ENCODE measurements at places on chromosomes 5 and 9. TPM values are rescaled to one million over a fixed set of nuclear protein-coding genes. Genes with fewer than 3 reads are reported as not detected.

FAXDC2 gene
- 27.6 TPM for total RNA-seq

STPG3 gene
- total RNA-seq = not detected

PCA3 gene
- total RNA-seq = under 0.01 TPM

SLC6A18 gene
- not detected for total RNA-seq

NSD1 gene
- total RNA-seq = 40.5 TPM

TJP2 gene
- 101 TPM for total RNA-seq

ANKRD34B gene
- not detected for total RNA-seq

NEUROG1 gene
- not detected for total RNA-seq

UNC5A gene
- not detected for total RNA-seq

ABO gene
- total RNA-seq = 0.33 TPM

WHRN gene
- 8.1 TPM for total RNA-seq

ANKRD31 gene
- 0.11 TPM for total RNA-seq

ADAMTS16 gene
- 0.50 TPM for total RNA-seq

GPR21 gene
- 1.1 TPM for total RNA-seq

FRRS1L gene
- 7.6 TPM for total RNA-seq

OMD gene
- 18.9 TPM for total RNA-seq

PTAR1 gene
- 68.5 TPM for total RNA-seq

ATP10B gene
- total RNA-seq = 1.1 TPM

OTULINL gene
- 7.1 TPM for total RNA-seq

LVRN gene
- total RNA-seq = 11.2 TPM

RPP25L gene
- total RNA-seq = 26.7 TPM

SPINK6 gene
- total RNA-seq = not detected

Measured in esophagus muscularis mucosa (tissue), 4 donors.